ENCODE measurements at places on chromosomes 7 and 10. TPM values are rescaled to one million over a fixed set of nuclear protein-coding genes. Genes with fewer than 3 reads are reported as not detected.

The PRKCQ gene
- total RNA-seq = 4.1 TPM

The NUPR2 gene
- not detected for total RNA-seq

The TUBB8 gene
- total RNA-seq = 0.05 TPM

The FRMPD2 gene
- 0.11 TPM for total RNA-seq

The AMZ1 gene
- 0.05 TPM for total RNA-seq

All from A549 treated with AZD2906 at 1 μM for 4 hours (cell line).